ENCODE measurements at places on chromosomes 7 and 10.

GRCh38 chr10:43982250-43982649 lies 333.6 kb upstream of the ZNF32 start:
- DNase-seq, result no peak

DNA sequence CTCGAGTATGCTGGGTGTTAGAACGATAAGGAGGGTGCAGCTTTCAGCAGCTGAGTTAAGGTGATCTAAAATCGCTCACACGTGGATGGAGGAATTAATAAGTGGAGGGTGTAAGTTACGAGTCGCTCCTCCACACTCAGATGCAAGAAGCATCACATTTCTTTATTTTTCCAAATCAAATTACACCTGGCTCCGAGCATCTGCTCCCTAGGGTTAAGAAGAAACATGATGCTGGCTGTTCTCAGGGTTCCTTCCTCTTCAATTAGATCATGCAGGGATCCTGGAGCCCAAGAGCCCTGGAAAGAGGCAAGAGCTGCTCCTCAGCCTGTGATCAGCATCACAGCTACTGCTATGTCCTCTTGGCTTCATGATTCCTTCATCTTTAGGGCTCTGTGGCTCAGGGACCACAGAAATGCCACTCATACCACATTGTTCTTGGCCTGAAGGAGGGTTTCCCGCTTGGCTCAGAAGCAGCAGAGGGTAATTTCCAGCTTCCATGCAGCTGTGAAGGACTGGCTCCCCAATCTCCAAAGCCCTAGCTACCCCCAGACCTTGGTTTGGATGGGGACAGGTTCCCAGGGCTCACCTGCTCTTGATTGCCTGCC lies 235.9 kb upstream of the ZNF32 start:
- DNase-seq, result no peak

DNA sequence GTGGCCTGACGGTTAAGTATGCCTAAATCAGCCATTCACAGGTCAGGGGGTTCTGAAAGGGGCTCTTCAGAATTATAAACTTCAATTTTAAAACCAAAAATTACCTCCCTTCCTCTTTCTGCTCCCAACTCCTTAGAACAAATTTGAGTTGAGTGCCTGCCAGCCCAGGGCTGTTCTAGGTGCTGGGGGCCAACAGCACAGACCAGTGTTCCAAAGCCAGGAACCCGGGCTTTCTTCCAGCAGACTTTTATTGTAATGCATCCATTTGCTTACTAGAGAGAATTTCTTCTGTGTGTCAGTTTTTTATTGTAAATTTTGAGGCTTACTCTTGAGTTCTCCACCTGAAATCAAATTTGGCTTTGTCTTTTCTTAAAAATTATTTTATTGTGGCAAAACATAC lies 238.5 kb downstream of the CACNB2 start:
- DNase-seq, result no peak

- DNase-seq, result no peak
Observed at GRCh38 chr7:24436131-24436920, 136.9 kb upstream of the PALS2 start.

DNA sequence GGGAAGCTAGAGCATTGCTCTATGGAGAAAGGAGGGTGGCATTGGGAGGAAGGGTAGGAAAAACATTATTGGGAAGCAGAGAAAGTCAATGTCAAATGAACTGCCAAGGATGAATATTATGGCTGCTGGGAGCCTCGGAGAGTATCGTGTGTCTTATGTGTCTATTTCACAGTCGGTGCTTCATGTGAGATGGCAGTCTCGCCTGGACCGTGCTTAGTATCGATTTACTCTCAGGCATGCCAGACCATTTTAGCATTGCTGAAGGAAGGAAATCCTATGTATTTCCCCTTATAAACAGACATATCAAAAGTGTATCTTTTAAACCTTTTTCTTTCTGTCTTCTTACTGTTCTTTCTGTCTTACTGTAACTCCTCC lies 612.6 kb downstream of the AUTS2 start:
- no peak for DNase-seq

DNA sequence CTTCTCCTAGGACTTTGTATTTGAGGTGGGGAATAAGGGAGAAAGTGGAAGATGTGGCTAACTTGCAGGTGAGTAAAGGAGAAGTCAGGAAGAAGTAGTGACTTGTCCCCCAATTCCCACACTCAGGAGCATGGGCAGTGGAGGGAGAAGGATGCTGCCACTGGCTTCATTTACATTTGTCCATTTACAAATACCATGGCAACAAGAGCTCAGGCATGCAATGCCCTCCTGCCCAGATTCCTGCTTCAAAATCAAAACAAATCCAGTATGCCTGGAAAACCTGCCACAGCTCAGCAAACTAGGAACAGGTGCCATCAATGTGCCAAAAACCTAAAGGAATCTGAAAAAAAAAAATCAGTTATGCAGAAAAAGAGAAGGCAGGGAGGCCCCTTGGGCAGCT lies 139.9 kb downstream of the KCNMA1 start:
- DNase-seq, result no peak

DNA sequence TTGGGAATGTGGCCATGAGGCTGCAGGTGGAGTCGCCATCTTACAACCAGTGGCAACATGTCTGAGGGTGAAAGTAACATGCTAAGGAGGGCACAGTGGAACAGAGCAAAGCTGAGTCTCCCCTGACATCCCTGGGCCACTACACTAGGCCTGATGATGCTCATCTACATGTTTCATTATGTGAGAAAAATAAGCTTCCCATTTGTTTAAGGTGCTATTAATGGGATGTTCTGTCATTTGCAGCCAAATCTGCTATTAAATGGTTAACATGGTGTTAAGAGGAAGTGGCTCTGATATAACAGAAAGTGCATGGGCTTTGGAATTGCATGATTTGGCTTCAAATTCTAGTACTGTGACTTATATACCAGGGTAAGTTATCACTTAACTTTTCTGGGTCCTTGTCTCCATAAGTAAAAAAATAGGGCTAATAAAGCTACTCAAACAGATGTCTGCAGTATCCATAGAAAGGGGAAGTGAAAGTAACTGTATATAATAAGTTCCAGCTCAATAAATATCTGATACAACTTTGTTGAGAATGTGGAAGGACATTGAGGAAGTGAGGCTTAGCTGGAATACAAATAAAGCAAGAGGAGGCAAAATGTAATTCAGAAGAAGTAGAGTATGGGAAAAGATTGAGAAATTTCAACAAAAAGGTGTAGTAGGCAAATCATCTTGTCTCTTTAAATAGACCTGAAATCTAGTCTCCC lies 158.9 kb downstream of the RTKN2 start:
- no peak for DNase-seq

Measured in activated T-cell treated with anti-CD3 and anti-CD28 coated beads for 1 hour (primary cell).